ENCODE measurements at places on chromosomes 2 and 18.
A peak's percentile ranks its signal among the peaks of the same experiment; 100 is the strongest.

DNA sequence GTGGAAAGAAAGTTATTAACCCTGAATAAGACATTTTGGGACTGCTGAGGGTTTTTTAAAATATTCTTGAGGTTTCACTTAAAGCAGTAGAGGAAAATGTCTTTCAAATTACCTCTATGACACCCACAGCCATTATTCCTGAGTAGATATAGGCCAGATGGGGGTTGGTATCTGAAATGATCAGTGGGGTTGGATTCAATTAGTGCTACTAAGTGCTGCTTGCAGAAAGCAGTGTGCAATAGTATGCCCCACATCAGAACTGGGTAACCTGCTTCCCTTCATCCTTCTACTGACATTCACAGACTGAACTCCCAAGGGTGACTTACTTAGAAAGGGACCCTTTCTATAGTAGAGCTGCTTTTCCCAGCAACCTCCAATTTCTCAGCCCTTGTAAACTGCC is 7.3 kb upstream of the ETAA1 start:
- DNase-seq = no peak

DNA sequence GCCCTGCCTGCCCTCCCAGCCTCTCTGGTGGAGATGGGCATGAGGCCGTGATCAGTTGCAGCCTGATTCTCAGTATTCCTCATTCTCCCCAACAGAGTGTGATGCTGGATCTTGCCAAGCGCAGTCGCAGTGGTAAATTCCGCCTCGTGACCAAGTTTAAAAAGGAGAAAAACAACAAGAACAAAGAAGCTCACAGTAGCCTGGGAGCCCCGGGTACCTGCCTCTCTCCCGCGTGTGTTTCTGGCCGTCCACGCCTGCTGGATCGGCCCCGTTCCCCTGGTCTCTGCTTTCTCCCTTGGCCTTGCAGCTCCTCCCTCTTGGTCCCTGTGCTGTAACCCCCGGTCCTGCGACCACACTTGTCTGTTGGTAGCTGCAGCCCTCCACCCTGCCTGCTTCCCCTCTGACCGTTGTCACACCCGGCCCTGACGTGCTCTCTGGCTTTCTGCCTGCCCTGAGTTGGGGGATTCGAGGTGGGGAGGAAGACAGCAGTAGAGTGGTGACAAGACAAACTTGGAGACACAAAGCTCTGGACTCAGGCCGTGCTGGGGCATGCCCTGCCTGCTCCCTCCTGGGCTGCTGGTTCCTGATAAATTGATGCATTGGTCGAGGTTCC is 99.5 kb downstream of the USP40 start:
- no peak for DNase-seq

DNA sequence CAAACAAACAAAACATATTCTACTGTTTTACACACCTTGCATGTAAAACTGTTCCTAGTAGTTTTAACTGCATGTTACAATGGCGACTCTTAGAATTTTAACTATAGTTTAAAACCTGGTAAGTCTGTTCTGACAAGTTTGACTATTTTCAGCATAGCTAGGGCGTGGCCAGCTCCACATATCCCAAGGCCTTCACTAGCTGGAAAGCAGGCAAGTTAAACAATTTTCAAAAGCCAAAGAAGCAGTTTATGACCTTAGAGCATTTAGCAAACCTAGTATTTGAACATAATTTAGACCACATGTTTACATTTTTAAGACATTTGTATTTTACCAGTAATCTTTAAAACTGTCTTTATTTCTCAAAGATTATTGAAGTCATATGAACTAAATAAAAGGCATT is 402.8 kb upstream of the SYT4 start:
- no peak for DNase-seq

- DNase-seq = no peak
Observed at GRCh38 chr2:96511851-96512250, 6.7 kb upstream of the NEURL3 start.

- no peak for DNase-seq
Observed at GRCh38 chr18:73235491-73235890, 367.7 kb upstream of the NETO1 start.

DNA sequence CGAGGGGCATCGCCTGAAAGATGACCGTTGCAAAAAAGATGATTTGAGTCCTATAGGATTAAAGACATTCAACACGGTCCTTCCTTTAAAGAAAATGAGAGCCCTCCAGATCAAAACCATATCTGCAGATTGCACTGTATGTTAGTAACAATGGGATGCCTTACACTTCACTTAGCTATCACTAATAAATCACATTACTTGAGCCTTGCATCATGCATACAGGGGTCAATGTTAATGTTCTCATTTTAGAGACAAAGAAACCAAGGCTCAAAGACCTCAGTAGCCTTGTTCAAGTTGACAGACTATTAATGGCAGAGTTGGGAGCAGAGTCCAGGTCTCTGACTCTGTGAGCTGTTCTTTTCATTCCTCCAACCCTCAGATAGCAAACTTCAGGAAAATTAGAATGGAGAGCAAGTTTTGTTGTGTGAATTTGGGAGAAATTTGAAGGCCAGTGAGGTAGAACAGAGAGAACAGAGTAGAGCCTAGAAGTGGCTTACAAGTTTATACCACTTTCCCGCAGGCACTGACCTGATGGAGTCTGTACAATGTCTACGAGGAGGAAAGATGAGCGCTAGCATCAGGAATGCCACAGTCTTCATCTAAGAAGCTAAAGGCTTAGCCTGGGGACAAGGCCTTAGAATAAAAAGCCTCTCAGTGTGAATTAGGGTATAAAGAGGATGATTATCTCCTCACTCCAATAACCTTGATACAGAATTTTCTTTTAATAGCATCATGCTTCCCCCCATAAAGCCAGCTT is 48.3 kb downstream of the TRIB2 start:
- no peak for DNase-seq

GRCh38 chr2:174573621-174574081 is 24.0 kb downstream of the WIPF1 start:
- DNase-seq = peak; percentile 49

DNA sequence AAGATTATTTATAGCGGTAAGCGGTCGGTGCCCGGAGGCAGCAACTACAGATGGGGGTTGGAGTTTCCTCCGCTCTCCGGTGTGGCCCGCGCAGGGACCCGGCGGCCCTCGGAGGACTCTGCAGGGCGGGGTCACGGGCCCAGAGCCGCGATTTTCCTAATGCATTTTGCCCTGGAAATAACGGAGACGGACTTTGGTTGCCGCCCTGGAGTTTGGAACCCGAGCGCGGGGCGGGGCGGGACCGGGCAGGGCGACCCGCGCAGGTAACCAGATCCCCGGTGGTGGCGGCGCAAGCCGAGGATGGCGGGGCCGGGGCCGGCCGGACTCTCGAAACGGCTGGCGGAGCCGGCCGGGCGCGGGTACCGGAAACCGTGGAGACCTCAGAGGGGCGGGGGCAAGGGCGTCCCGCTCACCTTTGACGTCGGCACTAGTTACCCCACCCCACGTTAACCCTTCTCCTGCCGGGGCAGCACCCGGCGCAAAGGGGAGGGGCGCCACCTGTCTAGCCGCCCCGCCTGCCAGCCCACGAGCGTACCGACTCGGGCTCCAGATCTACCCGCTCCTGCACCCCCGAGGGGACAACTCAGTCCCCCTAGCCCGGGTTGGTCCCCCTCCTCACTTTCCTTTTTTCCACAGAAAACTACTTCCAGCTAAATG is 2.9 kb downstream of the CYP26B1 start:
- peak; percentile 4 for DNase-seq

GRCh38 chr2:26327291-26328272 is 18.4 kb upstream of the SELENOI start:
- DNase-seq = no peak

GRCh38 chr2:54967759-54968365 is 82.4 kb downstream of the RTN4 start:
- DNase-seq = no peak

- no peak for DNase-seq
Observed at GRCh38 chr2:49801898-49802450, 647.7 kb upstream of the FSHR start.

DNA sequence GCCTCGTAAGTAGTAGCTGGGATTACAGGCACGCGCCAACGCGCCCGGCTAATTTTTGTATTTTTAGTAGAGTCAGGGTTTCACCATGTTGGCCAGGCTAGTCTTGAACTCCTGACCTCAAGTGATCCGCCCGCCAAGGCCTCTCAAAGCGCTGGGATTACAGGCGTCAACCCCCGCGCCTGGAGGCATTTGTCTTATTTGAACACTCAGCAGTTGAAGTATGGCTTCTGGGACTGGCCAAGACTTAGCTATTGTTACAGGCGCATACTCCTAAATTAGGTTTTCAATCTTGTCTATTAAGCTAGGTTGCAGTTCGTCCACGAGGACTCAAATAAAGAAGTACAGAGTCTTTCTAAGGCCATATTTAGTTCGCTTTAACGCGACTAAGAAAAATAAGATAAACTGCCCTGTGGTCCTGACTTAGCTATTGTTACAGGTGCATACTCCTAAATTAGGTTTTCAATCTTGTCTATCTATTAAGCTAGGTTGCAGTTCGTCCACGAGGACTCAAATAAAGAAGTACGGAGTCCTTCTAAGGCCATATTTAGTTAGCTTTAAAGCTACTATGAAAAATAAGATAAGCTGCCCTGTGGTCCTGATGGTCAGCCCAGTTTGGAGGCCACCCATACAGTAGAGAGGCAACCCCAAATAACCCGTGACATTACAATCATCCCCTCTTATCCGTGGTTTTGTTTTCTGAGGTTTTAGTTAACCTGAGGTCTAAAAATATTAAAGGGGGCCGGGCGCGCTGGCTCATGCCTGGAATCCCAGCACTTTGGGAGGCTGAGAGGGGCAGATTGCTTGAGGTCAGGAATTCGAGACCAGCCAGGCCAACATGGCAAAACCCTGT is 20.8 kb upstream of the MTA3 start:
- DNase-seq = no peak

DNA sequence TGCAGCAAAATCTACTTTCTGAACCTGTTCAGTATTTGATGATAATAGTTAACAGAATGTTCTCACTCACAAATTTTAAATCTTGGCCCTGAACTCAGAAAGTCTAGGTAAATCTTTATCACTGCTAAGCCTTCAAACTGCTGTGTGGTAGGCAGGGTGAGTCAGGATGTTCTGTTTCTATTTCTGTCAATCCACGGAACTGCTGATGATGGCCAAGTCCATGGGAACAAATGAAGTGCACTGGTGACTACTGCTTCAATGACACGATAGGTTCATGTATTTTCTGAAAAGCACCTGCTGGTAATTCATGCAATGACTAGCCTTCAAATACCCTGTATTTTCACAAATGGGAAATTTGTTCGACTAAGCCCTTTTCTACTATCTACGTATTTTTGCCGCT is 14.2 kb downstream of the NIFK start:
- no peak for DNase-seq

GRCh38 chr2:201383136-201383535 is 26.0 kb upstream of the FLACC1 start:
- DNase-seq = no peak

- no peak for DNase-seq
Observed at GRCh38 chr2:64537991-64538390, 13.9 kb downstream of the AFTPH start.

- no peak for DNase-seq
Observed at GRCh38 chr18:25614168-25614567, 262.2 kb upstream of the ZNF521 start.

DNA sequence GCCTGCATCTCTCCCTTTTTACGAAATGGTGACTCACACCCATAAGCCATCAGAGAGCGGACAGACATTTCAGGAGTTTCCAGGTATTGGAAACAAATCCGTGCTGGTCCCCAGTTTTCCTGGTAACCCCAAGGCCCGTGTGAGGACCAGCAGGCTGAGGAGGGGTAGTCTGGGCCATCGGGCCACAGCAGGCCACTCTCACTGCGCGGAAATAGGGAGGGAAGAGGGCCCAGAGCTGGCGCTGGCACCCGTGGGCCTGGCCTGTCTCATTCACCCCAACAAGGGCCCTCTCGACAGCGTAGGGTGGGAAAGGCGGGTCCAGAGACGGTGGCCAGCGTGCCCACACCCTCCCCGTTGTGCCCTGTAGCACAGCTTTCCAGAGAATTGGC is 13.7 kb upstream of the FAHD2A start:
- no peak for DNase-seq

DNA sequence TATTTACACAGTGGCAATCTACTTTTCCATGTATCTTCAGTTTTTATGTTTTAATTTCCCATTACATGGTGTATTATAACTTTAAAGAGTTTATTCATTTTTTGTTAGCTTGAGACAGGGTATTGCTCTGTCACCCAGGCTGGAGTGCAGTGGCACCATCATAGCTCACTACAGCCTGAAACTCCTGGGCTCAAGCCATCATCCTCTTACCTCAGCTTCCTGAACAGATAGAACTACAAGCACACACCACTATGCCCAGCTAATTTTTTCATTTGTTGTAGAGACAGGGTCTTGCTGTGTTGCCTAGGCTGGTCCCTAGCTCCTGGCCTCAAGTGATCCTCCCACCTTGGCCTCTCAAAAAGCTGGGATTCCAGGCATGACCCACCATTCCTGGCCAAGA is 66.8 kb downstream of the COA5 start:
- DNase-seq = no peak

DNA sequence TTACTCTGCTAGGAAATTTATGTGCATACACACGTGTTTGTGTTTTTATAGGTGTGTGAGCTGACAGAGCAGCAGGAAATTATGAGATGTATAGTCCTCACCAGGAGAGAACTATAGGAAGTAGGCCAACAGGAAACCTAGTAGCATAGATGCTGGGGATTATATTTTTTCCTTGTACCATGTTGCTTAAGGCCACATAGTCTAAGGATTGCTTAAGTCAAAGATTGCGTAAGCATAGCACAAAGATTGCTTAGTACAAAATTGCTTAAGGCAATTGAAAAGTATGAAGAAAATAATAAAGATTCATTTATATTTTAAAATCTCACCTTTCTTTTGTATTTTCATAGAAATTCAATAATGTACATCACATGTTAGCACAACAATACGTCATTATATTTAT is 18.7 kb upstream of the CCDC102B start:
- DNase-seq = no peak

DNA sequence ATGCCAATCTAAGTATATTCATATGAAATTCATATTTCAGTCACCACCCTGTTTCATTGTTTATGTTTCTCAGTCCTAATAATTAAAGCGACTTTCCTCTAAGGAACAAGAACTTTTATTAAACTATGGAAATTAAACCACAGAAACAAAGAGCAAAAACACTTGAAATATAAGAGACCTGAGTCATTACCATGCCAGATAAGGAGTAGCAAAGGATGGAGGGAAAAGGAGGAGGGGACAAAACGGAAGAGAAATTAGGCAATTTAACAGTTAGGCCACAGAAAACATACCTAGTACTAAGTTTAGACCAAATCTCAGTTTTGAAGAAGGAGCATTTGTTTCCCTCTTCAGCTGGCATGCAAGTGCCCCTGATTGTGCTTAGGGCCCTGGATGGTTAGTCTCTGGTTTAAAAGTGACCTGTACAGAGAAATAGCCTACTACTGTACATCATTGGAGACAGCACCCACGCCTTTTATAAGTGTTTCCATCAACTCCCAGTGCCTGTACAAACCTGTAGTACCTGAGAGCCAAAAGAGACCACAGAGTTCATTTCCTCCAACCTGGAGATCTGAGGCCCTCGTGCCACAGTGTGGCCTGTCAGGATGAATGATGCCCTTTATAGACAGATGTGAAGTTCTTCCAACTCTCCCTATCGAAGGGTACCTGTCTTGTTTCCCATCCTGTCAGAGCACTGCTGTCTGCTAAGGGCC is 74.5 kb downstream of the SPATS2L start:
- DNase-seq = no peak

- DNase-seq = no peak
Observed at GRCh38 chr18:22705328-22705727, 227.8 kb upstream of the RBBP8 start.

Data from prostate gland (tissue), 2 donors.